ENCODE measurements at places on chromosomes 7 and 10.

- DNase-seq: peak; percentile 41
Observed at GRCh38 chr10:43846187-43846680, 197.6 kb upstream of the ZNF32 start.

DNA sequence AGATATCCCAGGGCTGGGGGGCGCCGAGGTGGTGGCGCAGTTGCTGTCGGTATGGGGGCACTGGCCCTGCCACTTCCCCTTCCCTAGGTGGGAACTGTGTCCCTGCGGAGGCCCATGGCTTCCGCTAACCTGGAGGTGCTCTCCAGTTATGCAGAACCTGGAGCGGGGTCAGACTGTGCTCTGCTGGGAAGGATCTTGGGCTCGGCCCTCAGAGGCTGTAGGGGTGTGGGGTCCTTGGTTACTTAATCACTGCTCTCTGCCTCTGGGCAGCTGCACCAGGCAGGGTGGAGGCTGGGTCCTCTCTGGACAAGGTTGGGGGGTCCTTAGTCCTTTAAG lies 2.4 kb downstream of the BRI3 start:
- no peak for DNase-seq

GRCh38 chr10:8504499-8504898 lies 450.0 kb downstream of the GATA3 start:
- no peak for DNase-seq

DNA sequence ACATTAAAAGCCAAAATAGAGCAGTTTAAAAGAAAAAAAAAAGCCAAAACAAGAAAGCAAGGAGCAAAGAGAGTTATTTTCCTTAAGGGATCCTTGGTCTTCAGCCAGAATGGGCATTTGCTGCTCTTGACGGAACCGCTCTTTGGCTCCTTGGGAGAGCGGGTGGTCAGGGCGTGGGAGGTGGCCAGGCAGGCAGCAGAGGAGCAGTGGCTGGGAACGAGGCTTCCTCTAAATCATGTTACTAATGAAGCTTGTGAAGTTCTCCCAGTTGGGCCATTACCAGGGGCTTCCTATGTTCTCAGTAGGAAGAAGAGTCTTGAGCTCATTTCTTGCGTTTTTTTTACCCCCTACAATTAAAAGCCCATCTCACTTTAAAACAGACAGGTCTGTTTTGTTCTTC lies 116.6 kb downstream of the DOCK1 start:
- no peak for DNase-seq

DNA sequence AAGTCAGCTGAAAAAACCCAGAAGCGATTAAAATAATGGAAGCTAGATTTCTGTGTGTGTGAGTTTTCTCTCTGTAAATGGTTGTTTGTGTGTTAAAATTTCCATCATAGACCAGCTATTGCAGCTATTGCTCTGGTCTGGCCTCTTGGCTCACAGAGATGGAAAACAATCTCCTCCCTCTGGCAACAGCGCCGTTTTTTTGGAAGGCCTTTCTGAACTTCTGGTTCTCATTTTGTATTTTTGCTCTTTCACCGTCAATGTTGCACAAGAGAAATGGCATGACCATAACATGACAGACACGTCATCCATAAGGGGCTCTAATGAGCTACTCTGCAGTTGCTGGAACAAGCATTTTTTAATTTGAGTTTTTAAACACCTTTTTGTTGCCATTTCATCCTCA lies 91.0 kb downstream of the CUBN start:
- no peak for DNase-seq

GRCh38 chr10:133242611-133243356 lies 5.1 kb downstream of the VENTX start:
- no peak for DNase-seq

DNA sequence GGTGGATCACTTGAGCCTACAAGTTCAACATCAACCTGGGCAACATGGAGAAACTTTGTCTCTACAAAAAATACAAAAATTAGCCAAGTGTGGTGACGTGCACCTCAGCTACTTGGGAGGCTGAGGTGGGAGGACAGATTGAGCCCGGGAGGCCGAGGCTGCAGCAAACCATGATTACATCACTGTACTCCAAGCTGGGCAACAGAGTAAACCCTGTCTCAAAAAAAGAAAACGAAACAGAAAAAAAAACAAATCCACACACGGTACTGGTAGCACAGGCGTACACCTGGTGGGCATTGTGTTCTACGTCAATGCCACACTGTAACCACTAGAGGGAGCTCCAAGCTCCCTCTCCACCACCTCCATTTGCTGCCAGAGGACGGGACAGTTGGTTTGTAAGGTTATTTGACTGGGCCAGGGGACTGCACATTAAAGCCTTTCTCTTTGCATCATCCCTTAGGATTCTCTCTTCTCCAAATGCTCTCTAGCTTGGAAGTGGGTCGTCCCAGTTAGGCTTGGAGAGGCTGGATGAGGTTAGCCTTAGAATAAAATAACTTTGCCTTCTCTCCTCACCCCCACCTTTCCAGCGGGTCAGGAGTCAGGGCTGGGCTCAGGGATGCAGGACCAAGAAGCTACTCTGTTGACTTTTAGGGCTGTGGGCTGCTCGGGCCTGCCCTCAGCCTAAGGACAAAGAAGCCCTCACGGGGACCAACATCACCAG lies 130.8 kb downstream of the SORBS1 start:
- peak; percentile 23 for DNase-seq

- DNase-seq: no peak
Observed at GRCh38 chr7:117114272-117114671, 161.0 kb downstream of the ST7 start.

- no peak for DNase-seq
Observed at GRCh38 chr10:72322030-72322279, 32.8 kb downstream of the DNAJB12 start.

DNA sequence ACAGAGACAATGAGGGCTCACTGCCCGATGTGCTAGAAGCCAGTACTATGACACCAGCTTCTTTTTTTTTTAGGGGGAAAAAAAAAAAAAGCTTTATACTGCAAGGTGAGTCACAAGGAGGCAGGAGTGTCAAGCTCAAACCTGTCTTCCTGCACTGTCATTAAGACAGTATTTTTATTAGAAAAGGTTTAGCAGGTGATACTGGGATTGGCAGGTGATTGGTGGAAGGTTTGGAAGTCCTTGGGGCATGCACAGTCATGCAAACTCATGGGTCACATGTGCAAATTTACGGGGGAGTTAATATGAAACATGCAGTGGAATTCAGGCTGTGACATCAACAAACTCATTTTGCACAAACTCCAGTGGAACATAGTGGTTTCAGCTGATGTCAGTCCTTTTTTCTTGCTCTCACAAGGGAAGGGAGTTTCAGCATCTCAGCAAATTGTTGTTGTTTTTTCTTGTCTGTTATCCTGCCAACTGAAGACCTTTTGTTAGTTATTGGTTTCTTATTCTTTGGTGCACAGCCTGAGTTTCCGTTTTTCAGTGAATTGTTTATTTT lies 530.6 kb downstream of the ANKRD7 start:
- DNase-seq: no peak

DNA sequence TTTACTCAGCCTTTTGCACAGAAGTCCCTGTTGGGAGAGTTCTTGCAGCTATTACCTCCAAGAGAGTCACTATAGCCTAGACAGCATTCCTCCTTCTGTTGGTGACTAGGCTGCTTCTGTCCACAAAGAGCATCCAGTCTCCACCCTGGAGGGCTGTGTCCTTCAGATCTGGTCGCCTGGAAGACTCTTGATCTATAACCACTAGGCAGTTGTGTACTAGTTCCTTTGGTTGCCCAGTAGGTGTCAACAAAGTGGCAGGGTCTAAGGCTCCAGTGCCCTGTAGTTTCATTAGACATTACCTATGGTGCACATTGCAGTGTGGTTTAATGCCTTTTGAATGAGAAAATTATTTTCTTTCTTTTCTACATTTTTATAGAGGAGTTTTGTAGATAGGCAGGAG lies 11.3 kb upstream of the AKR1C2 start:
- no peak for DNase-seq

DNA sequence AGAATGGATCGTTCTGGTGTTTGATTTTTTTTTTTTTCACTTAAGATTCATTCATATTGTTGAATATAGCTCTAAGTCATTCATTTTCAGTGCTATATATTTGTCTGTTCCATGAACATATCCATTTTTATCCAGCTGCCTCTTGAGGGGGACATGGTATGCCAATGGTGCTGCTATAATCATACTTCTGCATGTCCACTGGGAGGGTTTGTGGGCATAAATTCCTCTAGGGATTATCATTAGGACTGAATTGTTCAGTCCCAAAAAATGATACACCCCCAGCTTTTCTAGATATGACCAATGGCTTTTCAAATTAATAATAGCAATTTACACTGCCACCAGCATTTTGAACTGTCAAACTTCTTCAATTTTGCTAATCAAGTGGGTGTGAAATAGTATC lies 41.1 kb downstream of the CAV1 start:
- DNase-seq: no peak

DNA sequence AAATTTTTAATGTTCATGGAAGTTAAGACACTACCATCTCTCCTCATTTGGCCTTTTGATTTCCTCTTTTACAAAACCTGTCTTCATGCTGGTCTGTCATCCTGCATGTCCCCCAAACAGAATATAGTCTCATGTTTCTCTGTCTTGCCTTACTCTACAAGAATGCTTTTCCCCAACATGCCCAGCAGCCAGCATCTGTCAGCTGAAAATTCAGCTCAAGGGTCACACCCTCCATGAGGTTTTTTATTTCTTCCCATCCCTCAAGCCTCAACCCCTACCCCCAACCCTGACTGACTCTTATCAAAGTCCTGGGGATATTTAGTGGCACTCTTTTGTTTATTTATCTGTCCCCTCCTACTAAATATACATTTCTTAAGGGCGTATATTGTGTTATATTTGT lies 202.0 kb downstream of the ANK3 start:
- DNase-seq: no peak

DNA sequence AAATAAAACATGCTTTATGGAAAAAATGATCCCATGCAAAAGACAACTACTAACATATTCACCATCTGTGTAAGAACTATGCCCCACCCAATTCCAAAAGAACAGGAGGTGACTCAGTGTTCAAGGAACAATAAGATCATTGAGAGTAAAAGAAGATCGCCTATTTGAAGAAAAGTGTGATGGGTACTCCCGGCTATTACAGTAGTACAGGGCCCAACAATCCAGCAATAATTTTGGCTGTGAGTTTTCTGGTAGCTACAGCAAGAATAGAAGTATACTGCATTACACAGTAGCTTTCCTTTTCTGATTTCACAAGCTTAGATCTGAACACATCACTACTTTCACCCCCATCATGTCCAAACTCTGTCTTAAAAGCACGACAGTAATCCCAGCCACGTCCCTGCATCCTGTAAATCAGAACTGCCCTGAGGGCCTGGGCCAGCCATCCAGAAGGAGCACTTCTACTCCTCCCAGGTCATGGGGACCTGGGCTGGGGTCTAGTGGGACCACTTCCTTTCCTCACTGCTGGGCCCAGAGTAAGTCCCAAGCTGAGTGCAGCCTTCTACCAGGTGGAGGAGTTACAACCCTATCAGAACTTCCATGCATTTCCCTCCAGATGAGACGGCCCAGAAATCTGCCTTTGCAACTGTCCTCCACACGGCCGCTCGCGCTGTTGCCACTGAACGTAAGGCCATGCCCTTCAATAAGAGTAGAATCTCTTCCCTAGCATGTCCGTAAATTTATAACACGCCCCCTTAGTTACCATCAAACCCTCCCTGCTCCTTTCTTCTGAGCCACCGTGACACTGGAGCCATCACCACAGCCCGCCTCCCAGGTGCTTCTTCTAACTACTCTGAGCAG lies 7.9 kb downstream of the ESYT2 start:
- DNase-seq: no peak

DNA sequence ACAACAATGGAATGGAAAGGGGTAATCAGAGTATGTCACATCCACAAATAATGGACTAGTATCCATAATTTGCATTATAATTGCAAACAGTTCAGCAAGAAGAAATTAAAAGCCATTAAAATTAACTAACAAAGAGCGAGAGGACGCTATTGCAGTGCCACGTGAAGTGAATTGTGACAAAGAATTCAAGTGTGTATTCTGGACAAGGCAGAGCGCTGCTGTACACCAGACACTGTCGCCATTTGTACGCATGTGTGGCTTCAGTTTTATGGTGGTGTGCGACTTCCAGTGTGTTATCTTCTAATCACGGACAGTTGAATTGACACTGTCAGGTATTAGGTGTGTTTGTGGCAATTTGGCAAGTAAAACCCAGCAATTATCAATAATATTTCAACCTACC lies 11.3 kb downstream of the CYP3A5 start:
- no peak for DNase-seq

DNA sequence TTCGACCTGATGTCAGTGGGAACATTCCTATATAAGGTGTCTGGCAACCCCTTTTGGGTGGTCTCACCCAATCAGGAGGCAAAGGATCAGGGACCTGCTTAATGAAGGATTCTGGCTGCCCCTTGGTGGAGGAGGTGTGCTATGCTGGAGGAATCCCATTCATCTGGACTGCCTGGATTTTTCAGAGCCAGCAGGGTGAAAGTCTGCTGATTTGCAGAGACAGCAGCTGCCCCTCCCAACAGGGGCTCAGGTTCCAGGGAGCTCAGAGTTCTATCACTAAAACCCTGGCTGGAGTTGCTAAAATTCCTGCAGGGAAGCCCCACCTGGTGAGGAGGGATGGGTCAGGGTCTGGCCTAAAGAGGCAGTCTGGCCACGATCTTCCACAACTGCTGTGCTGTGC lies 398.5 kb upstream of the CNTNAP2 start:
- DNase-seq: no peak

GRCh38 chr7:80078159-80078731 lies 56.4 kb upstream of the GNAI1 start:
- DNase-seq: peak; percentile 29

DNA sequence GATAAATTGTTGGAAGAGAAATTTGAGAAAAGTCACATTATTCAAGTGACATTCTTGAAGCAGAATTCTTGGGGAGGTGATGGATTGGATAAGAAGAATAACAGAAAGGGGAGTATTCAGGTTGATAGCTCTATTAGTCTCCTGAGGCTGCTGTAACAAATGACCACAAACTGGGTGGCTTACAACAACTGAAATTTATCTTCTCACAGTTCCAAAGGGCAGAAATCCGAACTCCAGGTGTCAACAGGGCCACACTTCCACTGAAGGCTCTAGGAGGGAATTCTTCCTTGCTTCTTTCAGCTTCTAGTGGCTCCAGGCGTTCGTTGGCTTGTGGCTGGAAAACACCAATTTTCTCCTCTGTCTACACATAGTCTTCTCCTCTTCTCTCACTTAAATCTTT lies 99.8 kb downstream of the TES start:
- no peak for DNase-seq

DNA sequence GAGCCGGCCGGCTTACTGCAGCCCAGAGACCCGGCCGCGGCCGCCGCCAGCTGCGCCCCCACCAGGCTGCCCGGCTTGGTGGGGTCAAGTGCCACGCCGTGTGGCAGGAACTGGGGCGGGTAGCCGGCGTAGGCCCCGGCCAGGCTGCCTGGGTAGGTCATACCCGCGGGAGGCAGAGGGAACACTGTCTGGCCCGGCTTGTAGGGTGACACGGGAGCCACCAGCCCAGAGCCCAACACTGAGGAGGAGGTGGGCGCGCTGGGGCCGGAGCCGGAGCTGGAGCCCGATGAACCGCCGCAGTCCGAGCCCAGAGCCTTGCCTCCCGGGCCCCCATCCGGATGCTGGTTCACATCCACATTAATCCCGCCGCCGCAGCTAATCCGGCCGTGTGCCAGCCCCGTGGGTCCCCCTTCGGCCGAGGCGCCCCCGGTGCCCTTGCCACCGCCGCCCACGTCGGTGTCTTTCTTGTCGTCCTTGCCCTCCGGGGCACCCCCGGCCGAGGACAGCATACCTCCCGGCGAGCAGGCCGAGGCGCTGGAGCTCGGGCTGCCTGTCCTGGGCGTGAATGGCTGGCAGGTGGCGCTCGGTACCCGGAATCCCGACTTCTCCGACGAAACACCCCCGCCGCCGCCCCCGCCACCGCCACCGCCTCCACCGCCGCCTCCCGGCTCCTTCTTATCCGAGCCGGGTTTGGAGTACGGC lies 2.0 kb downstream of the ZNF503 start:
- DNase-seq: peak; percentile 53

- DNase-seq: no peak
Observed at GRCh38 chr10:111303887-111304286, 227.1 kb downstream of the ADRA2A start.

Measured in activated naive CD8-positive, alpha-beta T cell treated with anti-CD3 and anti-CD28 coated beads, Interleukin-2, amount 50 U/mL, for 24 hours (primary cell).